ENCODE measurements at places on chromosomes 2 and 18. TPM values are rescaled to one million over a fixed set of nuclear protein-coding genes. Genes with fewer than 3 reads are reported as not detected.
A peak's percentile ranks its signal among the peaks of the same experiment; 100 is the strongest.

- H3K36me3 ChIP-seq: no peaks in the 10 kb centered on the region
- DNase-seq: no peak
- H3K4me1 ChIP-seq: no peaks in the 10 kb centered on the region
Observed at GRCh38 chr2:104050656-104051242, 803.2 kb upstream of the POU3F3 start.

DNA sequence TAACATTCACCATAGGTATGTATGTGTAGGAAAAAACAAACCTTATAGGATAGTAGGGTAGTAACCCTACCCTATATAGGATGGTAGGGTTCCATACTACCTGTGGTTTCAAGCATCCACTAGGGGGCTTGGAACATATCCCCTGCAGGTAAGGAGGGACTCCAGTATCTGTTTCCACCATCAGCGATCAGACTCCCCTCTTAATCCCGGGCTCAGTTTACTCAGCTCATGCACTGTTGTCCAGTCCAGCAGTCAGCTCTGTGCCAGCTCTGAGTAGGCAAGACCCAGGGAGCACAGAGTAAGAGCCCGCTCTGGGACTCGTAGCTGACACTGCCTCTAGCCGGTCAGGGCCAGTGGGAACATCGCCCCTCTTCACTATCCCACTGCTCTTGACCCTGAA, 61.7 kb downstream of the MEX3C start:
- no peak for DNase-seq
- H3K27me3 ChIP-seq: no peaks in the 10 kb centered on the region
- no peaks in the 10 kb centered on the region for H3K4me1 ChIP-seq
- no peak overlapping the region for H3K27ac ChIP-seq
- H3K4me3 ChIP-seq: no peak overlapping the region

DNA sequence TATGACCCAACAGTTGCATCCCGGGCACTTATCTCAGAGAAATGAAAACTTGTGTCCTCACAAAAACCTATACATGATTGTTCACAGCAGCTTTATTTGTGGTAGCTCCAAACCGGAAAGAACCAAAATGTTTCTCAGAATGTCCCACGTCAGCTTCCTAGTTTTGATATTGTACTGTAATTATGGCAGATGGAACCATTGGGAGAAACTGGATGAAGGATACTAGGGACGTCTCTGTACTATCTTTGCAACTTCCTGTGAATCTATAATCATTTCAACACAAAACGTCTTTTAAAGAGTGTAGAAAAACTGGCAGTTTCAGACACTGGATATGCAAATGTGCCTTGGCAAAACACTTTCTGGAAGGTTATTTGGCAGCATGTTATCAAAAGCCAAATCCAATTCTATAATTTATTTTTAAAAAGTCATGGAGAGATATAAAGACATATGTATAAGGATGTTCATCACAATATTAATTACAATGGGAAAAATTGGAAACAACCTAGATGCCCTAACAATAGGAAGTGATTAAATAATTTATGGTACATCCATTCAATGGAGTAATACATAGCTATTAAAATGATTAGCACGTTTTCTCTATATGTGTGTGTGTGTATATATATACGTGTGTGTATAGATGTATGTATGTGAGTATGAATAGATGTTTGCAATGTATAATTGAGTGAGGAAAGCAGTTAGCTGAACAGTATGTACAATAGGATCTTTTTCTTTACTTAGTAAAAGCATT, 9.8 kb downstream of the SAG start:
- no peak overlapping the region for H3K4me3 ChIP-seq
- no peak for DNase-seq
- H3K27me3 ChIP-seq: no peaks in the 10 kb centered on the region
- H3K27ac ChIP-seq: no peak overlapping the region
- no peaks in the 10 kb centered on the region for H3K36me3 ChIP-seq

DNA sequence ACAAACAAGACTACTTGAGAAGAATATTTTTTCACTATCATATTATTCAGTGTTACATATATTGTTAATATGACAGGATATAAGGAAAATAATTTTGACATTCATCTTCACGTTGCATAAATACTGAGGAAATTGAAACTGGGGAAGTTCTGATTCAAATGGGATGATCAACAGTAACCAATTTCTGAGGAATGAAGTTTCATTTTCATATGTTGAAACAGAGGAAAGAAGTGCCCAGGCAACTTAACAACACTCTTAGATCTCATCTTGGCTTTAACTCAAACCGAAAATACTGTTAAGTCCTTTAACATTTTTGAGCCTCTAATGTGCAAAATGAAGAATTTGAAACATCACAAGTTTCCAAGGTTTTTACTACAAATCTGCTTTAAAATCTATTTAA, 612.2 kb upstream of the VRK2 start:
- DNase-seq: no peak
- no peaks in the 10 kb centered on the region for H3K4me1 ChIP-seq
- no peak overlapping the region for H3K27ac ChIP-seq
- H3K27me3 ChIP-seq: no peaks in the 10 kb centered on the region
- H3K4me3 ChIP-seq: no peak overlapping the region

GRCh38 chr2:18674309-18674708, 84.9 kb upstream of the NT5C1B start:
- H3K4me1 ChIP-seq: no peaks in the 10 kb centered on the region
- DNase-seq: no peak
- H3K36me3 ChIP-seq: no peaks in the 10 kb centered on the region

DNA sequence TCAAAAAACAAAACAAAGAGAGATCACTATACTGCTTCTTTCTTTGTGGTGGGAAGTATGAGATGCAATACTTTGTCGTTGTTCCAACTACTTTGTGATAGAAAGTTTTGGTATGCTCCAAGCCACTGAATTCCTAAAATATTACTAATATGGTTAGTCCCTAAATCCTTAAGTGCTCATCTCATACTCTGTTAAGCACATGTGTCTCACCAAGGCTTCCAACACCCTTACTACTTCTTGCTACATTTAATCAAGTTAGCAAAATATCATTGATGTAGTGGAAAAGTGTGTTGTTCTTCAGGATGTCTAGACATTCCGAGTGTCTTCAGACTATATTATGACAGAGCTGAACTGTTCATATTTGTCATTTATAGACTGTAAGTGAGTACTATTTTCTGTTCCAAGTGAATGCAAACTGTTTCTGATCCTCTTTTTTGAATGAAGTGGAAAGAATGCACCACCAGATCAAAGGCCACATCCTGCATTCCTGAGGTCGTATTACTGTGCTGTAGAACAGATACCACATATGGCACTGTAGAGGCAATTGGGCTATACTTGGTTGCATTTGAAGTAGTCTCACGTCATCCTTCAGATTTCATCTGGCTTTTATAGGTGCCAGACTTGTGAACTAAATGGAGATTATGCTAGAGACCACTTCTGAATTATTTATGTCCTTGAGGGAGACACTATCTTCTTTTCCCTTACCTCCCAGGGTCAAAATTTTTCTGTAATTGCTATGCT, 298.4 kb upstream of the ZNF521 start:
- H3K4me1 ChIP-seq: no peaks in the 10 kb centered on the region
- no peak overlapping the region for H3K4me3 ChIP-seq
- H3K27me3 ChIP-seq: no peaks in the 10 kb centered on the region
- no peaks in the 10 kb centered on the region for H3K36me3 ChIP-seq
- no peak for DNase-seq
- H3K27ac ChIP-seq: no peak overlapping the region

GRCh38 chr2:151946899-151947812, 118.9 kb upstream of the ARL5A start:
- peak; percentile 3 for DNase-seq
- H3K4me1 ChIP-seq: no peaks in the 10 kb centered on the region
- no peak overlapping the region for H3K4me3 ChIP-seq
- H3K27me3 ChIP-seq: peaks cover 4% of the 10 kb centered on the region
- H3K27ac ChIP-seq: no peak overlapping the region

- no peak overlapping the region for H3K27ac ChIP-seq
- H3K4me1 ChIP-seq: no peaks in the 10 kb centered on the region
- no peaks in the 10 kb centered on the region for H3K36me3 ChIP-seq
- no peak for DNase-seq
- no peaks in the 10 kb centered on the region for H3K27me3 ChIP-seq
- H3K4me3 ChIP-seq: no peak overlapping the region
Observed at GRCh38 chr2:30645745-30646119, 161.5 kb downstream of the CAPN13 start.

DNA sequence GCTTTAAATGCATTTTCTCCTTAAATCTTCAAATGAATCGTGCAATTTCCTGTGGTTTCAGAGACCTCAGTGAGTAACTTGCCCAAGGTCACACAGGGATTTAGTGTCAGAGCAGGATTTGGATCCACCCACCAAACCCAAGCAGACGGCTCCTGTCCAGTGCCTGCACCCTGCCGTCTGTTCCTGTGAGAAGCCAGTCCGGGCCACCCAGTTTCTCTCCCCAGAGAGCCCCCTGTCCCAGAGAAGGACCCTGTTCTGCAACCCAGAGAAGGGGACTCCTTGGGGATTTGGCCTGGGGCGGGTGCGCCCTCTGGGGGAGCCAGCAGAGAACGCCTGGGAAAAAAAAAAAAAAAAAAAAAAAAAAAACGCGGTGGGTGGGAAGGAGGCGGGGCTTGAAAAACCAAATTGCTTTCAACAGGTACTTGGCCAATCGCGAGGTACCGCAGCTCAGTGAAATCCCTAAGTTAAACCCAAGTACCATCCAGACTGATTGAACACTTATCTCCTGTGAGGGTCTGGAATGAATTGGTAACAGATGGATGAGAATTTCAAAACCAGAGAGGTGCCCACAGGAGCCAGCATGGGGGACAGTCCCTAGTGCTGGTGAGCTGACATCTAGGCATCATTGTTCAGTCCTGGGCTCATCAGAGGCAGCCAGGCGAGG, 30.9 kb upstream of the REEP1 start:
- H3K4me1 ChIP-seq: peaks cover 42% of the 10 kb centered on the region
- DNase-seq: peak; percentile 14
- H3K36me3 ChIP-seq: no peaks in the 10 kb centered on the region
- no peaks in the 10 kb centered on the region for H3K27me3 ChIP-seq

DNA sequence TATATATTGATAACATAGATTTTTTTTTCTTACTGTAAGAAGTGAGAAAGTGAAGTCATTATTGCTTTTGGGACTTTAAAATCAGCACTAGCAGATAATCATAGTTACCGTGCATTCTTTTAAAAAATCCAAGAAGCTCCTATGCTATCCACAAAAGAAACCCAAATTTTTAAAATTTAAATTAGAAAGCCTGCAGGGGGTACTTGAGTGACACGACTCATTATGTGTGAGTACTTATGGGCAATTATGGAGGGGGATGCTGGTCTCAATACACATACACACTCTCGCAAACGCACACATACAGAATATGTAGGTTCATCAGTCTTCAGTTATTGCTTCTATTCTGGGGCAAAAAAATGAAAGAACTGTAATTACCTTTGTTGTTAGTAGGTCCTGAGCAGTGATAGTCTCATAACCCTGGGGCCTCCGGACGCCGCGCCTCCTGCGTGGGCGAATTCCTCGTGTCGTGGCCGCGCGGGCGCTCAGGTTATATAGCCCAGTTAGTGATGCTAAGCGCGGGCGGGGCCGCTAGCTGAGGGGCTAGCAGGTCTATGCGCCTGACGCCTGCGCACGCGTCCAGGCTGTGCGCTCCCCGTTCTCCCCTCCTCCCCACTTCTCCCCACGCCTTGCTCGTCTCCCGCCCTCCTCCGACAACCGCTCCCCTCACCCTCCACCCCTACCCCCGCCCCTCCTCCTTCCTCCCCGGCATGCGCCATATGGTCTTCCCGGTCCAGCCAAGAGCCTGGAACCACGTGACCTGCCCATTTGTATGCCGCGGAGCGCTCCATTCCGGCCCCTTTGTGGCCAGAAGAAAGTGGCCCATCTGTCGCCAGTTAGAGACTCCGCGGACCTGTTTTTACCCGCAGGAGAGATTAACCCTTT, at the start of gene NEUROD1:
NEUROD1 (minus strand) TSS at position 463 of the 882 bp plus-strand sequence. CDS start 1,657 bp downstream, outside the sequence.
- no peak for DNase-seq
- peaks cover 10% of the 10 kb centered on the region for H3K4me1 ChIP-seq
- peaks cover 72% of the 10 kb centered on the region for H3K27me3 ChIP-seq
- H3K4me3 ChIP-seq: peak within 1 kb of the TSS; percentile 54
- no peak within 1 kb of the TSS for H3K27ac ChIP-seq
- H3K36me3 ChIP-seq: no peaks in the 10 kb centered on the region

DNA sequence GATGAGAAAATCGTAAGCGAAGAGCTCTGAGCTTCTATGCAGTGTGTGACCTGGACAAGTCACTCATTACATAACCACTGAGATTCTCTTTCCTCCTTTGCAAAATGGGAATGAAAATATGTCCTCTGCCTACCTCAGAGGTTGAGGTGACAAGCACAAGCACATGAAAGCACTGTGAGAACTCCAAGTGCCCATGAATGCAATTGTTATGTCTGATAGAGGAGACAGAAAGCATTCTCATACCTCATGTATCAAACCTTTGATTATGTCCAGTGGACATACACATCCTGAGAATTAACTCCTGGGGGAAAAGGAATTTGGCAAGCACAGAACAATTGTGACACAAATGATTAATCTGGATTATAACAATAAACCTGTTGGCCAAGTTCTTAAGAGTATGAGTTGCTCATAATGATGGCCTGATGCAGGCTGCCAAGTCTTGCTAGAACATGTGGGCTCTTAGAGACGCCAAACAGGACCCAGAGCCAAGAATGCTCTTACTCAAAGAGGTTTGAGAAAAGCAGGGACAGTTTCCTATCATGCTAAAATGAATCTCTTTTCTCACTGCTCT, 8.5 kb upstream of the RMDN2 start:
- peaks cover 5% of the 10 kb centered on the region for H3K27me3 ChIP-seq
- H3K36me3 ChIP-seq: no peaks in the 10 kb centered on the region
- H3K4me3 ChIP-seq: no peak overlapping the region
- no peak for DNase-seq

GRCh38 chr2:31129375-31130171, 8.7 kb downstream of the GALNT14 start:
- no peaks in the 10 kb centered on the region for H3K36me3 ChIP-seq
- no peak overlapping the region for H3K4me3 ChIP-seq
- no peaks in the 10 kb centered on the region for H3K4me1 ChIP-seq

The SP5 gene
- not detected for total RNA-seq

The SDC1 gene
- 0.82 TPM for total RNA-seq

The TCF4 gene
- total RNA-seq: 8.9 TPM

The CFC1 gene
- not detected for total RNA-seq
